Gastroesophageal sphincter (tissue), 4 donors: ENCODE measurements at places on chromosomes 2 and 18. TPM values are rescaled to one million over a fixed set of nuclear protein-coding genes. Genes with fewer than 3 reads are reported as not detected.

- ATAC-seq: no peak
Measured at GRCh38 chr2:22998359-22998758, 386.6 kb upstream of the KLHL29 start.

Gene SDC1
- total RNA-seq: 1.1 TPM

DNA sequence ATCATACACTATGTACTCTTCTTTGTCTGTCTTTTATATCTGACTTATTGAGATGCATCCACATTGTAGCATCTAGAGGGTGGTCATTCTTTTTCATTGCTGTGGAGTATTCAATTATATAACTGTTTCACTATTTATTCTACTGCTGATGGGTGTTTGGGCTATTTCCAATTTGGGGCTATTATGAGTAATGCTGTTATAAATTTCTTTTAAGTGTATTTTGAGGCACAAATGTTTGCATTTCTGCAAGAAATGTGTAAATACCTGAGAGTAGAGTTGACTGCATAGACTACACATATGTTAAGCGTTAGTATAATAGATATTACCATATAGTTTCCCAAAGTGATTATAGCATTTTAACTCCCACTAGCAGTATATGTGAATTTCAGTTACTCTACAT, 26.9 kb upstream of the PPP1R1C start:
- ATAC-seq: no peak

GRCh38 chr2:30139131-30139870, 7.5 kb upstream of the YPEL5 start:
- no peak for ATAC-seq

Gene ALKAL2
- not detected for total RNA-seq

- peak; percentile 60 for ATAC-seq
Measured at GRCh38 chr18:11689669-11690565, 853 bp downstream of the GNAL start.

GRCh38 chr2:159891917-159892730, 94.1 kb upstream of the CD302 start:
- ATAC-seq: no peak

Gene ABCG5
- total RNA-seq: not detected

DNA sequence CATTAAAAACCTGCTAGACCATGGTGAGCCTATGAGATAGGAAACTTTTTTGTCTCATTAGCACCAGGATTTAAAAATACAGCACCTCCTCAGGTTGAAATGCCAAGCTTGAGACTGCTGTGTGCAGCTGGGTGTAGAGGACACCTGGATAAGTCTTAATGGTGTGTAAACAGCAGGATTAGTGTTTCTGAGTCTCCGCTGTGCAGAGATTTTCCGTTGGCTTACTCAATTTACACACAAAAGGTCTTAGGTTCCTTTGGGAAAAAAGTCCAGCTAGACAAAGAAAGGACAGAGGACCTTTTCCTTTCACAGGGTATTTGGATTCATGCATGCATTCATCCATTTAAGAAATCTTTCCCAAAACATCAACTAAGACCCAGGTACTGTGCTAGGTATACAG, 168.1 kb downstream of the NRXN1 start:
- no peak for ATAC-seq

GRCh38 chr2:234135750-234136221, 85.3 kb downstream of the SPP2 start:
- no peak for ATAC-seq

Gene DNAH7
- 0.67 TPM for total RNA-seq

Gene NAT8
- total RNA-seq: not detected

Gene ACOXL
- not detected for total RNA-seq

GRCh38 chr2:238786379-238786778, 61.5 kb upstream of the TWIST2 start:
- ATAC-seq: no peak

DNA sequence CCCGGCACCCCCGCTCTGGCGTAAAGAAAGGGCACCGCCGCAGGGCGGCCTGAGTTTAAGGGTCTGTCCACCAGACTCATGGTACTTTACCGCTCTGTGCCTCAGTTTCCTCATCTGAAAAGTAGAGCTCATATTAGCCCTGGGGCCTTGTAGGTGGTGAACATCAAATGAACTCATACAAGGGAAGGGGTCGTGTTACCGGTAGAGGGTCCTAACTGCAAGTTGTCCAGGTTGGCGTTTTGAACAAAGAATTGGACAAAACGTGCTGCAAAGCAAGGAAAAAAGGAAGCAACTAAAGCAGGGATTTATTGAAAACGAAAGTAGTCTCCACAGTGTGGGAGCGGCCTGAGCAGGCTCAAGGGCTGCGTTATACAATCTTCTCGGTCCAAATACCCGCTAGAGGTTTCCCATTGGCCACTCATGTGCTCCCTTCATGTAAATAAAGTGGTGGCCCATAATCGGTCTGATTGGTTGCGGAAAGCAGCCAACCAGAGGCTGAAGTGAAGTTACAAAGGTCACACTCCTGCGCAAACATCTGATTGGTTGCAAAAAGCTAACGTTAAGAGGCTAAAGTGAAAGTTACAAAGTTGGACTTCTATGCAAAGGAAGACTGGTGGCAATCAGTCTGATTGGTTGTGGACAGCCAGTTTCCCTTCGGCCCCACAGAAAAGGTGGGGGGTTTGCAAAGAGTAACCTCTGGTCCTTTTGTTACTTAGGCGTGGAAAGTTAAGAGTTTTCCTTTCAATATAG, 80.7 kb upstream of the LDLRAD4 start:
- peak; percentile 82 for ATAC-seq

- no peak for ATAC-seq
Measured at GRCh38 chr2:134406311-134406710, 152.4 kb downstream of the MGAT5 start.

DNA sequence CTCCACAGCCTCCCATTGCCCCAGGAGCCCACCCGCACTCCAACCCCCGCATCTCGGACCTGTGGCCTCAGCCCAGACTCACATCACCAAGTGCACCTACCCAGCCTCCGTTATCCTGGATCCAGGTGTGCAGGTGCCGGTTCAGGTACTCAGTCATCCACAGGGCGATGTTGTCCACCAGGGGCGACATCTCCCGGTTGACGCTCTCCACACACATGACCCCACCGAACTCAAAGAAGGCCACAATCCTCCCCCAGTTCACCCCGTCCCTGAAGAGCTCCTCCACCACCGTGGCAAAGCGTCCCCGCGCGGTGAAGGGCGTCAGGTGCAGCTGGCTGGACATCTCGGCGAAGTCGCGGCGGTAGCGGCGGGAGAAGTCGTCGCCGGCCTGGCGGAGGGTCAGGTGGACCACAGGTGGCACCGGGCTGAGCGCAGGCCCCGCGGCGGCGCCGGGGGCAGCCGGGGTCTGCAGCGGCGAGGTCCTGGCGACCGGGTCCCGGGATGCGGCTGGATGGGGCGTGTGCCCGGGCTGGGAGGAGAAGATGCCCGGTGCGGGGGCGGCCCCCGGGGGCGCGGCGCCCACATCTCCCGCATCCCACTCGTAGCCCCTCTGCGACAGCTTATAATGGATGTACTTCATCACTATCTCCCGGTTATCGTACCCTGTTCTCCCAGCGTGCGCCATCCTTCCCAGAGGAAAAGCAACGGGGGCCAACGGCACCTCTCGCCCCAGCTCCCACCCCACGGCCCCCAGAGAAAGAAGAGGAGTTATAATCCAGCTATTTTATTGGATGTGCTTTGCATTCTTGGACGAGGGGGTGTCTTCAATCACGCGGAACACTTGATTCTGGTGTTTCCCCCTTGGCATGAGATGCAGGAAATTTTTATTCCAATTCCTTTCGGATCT, 1.3 kb downstream of the BCL2 start:
- peak; percentile 27 for ATAC-seq

DNA sequence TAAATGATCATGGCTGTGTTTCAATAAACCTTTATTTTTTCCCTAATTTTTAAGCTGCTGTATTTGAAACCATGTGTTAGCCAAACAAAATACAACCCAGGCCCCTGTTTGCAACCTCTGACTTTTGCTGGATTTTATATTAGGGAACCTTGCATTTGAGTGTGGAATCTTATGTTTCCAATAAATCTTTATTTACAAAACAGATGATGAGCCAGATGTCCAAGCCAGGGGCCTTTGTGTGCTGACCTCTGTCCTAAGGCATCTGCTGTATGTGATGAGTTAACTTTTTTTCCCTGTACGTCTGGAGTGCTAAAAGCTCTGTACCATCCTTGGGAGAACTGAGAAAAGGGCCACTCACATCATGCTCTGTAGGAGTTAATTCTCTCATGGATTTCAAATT, 162.9 kb downstream of the TRIB2 start:
- ATAC-seq: no peak

DNA sequence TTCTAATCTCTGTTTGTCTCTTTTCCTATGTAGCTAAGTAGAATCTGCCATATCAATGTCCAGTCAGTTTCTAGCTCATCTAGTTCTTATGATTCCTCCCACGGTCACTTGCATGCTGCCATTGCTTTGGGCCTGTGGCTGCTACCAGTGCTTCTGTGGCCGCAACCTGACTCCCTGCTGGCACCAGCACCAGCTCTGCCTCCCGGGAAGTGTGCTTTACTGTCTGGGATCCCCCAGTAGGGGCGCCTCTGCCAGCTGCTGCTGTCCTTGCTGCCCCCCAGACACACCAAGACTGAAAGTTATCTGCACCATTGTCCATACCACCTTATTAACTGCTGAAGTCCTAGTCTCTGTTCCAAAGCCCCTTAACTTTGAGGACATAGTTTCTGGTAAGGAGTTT, 56.3 kb downstream of the RAPGEF4 start:
- ATAC-seq: no peak

GRCh38 chr18:55869556-55870501, 281.8 kb upstream of the TCF4 start:
- peak; percentile 89 for ATAC-seq

GRCh38 chr2:240741091-240741490, 49.4 kb downstream of the AQP12A start:
- ATAC-seq: no peak

Gene IMP4
- total RNA-seq: 125 TPM

DNA sequence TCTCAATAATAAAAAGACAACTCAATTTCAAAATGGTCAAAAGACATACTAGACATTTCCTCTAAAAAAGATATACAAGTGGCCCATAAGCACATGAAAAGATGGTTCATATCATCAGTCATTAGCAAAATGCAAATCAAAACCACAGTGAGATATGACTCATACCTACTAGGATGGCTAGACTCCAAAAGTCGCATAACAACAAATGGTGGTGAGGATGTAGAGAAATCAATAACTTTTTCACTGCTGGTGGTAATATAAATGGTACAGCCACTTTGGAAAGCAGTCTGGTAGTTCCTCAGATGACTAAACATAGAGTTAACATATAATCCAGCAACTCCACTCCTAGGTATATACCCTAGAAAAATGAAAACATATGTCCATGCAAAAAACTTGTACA, 242.3 kb upstream of the NOL4 start:
- ATAC-seq: no peak

Gene AMER3
- not detected for total RNA-seq

- no peak for ATAC-seq
Measured at GRCh38 chr2:234488913-234489451, 7.9 kb downstream of the ARL4C start.

DNA sequence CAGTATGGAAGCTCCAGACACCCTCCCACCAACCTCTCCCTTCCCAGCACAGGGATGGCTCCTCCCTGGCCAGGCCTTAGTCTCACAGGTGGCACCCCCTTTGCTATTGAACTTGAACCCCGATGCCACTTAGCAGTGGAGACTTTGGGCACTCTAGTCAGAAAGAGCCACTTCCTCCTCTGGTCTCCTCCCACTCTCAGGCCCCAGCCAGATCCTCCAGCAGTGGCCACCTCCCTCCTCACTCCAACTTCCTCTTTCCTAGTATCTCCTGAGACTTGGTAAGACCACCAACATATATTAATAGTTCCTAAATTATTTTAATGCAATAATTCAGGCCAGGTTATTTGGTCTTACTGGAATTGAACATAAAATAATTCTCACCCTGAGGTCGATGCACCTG, 437.2 kb upstream of the ID2 start:
- ATAC-seq: no peak

Gene RAB6C
- 1.9 TPM for total RNA-seq

GRCh38 chr18:43533371-43533770, 256.1 kb upstream of the SYT4 start:
- ATAC-seq: no peak

GRCh38 chr18:32293107-32293506, 103.3 kb downstream of the MEP1B start:
- no peak for ATAC-seq

DNA sequence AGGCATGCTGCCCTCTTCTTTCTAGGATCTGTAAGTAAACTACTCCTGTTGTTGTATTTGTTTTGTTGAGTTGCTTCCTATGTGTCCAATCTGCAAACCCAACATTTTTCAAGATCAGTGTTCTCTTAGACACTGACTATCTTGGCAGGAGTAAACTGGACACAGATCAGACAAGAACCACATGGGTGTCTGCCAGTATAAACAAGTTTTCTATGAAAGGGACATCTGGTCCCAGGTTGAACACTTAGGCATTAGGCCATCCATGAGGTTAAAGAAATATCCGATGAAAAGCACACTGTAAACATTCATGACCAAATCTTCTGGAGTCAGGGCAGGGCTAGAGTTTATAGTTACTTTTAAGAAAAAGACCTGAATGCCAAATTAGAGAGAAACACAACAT, 441.8 kb downstream of the NYAP2 start:
- ATAC-seq: peak; percentile 80

Gene ABCB11
- total RNA-seq: not detected

Gene STARD6
- not detected for total RNA-seq

- ATAC-seq: peak; percentile 58
Measured at GRCh38 chr2:18750672-18751554, 161.5 kb upstream of the NT5C1B start.

Gene SMAD4
- 142 TPM for total RNA-seq

- ATAC-seq: no peak
Measured at GRCh38 chr2:99811544-99811943, 321.7 kb upstream of the REV1 start.

- ATAC-seq: no peak
Measured at GRCh38 chr18:76233406-76233805, 261.6 kb downstream of the ZNF516 start.

DNA sequence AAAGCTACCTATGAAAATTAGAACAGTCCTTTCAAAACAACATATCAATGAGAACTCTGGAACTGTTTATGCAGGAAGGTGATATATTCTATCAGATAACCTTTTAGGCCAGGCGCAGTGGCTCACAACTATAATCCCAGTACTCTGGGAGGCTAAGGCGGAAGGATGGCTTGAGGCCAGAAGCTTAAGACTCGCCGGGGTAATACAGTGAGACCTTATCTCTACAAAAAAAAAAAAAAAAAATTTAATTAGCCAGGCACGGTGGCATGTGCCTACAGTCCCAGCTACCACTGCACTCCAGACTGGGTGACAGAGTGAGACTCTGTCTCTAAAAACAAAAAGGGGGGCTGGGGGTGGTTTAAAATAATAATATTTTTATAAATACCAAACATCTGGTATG, 77.9 kb downstream of the OSBPL1A start:
- no peak for ATAC-seq
